Activated gamma-delta T cell treated with anti-CD3 and anti-CD28 coated beads, Interleukin-2, amount 50 U/mL, for 16 hours (primary cell): ENCODE measurements at places on chromosomes 12 and 14.

GRCh38 chr12:114692186-114693058, 8.4 kb upstream of the TBX3 start:
- no peak for DNase-seq

DNA sequence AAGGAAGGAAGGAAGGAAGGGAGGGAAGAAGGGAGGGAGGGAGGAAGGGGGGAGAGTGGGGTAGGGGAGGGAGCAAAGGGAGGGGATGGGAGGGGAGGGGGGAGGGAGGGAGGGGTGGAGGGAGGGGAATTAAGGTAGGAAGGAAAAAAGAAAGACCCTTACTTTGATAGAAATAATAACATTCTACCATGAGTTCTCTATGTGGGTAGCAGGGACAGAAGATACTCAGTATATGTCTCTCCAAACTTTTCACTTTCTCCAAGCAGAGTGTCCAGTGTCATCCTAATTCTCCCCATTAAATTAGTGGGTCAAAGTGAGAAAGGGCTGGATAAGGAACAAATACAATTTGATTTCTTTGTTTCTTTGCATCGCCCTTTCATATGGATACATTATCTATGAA, 553.4 kb upstream of the USP15 start:
- DNase-seq: no peak

GRCh38 chr12:21551841-21552465, 25.9 kb downstream of the SPX start:
- no peak for DNase-seq

DNA sequence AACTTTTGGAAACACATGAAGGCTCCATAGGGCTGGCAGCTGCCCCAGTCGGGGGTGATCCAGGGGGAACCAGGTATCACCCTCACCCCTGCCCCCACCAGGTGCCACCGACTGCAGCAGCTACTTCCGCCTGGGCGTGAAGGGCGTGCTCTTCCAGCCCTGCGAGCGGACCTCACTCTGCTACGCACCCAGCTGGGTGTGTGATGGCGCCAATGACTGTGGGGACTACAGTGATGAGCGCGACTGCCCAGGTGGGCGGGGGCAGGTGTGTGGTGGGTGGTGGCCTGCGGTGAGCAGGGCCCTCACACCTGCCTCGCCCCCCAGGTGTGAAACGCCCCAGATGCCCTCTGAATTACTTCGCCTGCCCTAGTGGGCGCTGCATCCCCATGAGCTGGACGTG, 22.3 kb upstream of the NXPH4 start:
- no peak for DNase-seq

- no peak for DNase-seq
Measured at GRCh38 chr12:26524862-26525465, 308.0 kb downstream of the ITPR2 start.

- DNase-seq: no peak
Measured at GRCh38 chr14:23572836-23573235, 5.2 kb upstream of the AP1G2 start.

GRCh38 chr12:69897744-69898143, 72.7 kb downstream of the MYRFL start:
- DNase-seq: no peak

GRCh38 chr12:28998662-28999120, 150.4 kb upstream of the FAR2 start:
- no peak for DNase-seq

GRCh38 chr14:104774453-104775072, 21.0 kb downstream of the AKT1 start:
- no peak for DNase-seq

DNA sequence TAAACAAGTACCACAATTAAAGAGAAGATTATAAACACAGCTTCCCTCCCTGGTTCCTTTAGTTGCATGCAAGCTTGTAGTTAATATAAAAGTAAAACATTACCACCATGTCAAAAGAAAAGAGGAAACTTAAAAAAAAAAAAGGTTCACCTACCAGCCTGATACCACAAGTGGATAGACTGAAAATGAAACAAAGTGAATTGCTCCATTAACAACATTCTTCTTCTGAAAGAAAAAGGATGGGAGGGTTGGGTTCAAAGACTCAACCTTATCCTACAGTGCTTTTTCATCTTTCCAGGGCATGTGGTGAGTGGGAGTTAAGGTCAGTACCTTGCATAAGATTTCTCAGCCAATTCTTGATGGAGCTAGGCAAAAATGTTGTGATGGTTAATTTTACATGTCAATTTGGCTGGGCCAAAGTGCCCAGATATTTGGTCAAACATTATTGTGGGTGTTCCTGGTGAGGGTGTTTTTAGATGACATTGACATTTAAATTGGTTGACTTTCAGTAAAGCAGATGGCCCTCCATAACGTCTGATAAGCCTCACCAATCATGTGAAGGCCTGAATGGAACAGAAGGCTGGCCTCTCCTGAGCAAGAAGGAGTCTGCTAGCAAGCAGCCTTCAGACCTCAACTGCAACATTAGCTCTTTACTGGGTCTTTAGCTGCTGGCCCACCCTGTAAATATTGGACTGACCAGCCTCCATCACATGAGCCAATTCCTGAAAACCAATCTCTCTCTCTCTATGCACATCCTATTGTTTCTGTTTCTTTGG, 28.8 kb downstream of the VCPKMT start:
- no peak for DNase-seq

DNA sequence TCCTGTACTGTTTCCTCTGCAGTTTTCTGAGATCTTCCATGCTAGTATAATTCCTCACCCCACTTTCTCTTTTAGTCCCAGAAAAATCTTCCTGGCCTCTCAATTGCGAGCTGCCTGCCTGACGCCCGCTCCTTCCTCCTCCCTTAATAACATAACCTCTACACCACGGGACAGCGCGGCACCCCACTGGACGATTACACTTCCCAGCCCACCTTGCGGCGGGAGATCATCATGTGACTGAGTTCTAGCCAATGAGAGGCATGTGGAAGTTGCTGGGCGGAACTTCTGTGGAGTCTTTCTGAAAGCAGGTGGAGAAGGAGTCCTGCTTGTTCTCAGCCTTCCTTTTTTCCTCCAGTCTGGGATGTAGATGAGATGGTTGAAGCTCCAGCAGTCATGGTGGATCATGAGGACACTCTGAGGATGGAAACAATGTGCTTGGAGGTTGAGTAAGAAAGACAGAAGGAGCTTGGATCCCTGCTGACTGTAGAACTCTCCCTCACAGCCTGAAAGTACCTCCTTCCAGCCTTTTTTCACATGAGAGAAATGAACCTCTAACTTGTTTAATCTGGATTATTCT, 133.6 kb upstream of the VRK1 start:
- DNase-seq: no peak

- no peak for DNase-seq
Measured at GRCh38 chr14:24250354-24250753, 7.9 kb upstream of the TINF2 start.

GRCh38 chr14:75283162-75283832, 4.7 kb downstream of the FOS start:
- DNase-seq: no peak

DNA sequence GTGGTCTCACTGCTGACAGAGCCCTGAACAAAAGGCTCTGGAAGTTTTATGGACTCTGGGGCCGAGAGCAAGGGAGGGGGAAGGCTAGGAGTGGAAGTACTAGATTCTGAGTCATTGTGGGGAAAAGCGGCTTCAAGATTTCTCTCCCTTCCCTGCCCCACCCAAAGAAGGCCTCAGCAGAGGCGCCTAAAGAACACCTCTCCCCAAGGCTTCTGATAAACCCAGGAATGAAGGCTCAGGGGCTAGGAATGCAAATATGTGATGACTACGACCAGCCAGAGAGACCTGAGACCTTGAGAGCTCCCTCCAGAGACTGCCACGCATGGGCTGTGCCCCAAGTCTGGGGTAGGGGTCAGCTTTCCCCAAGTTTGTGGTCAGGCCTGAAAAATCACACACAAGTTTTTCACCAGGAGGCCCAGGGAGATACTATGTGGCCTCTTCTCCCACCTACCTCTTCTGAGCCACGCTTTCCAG, 130.7 kb upstream of the HIF1A start:
- no peak for DNase-seq

- no peak for DNase-seq
Measured at GRCh38 chr14:101825797-101826196, 64.3 kb downstream of the PPP2R5C start.

GRCh38 chr12:56521590-56522371, at the start of gene RBMS2:
Gene RBMS2 (plus strand): TSS chr12:56521820. CDS start chr12:56522024, 204 bp downstream.
- peak; percentile 7 for DNase-seq

DNA sequence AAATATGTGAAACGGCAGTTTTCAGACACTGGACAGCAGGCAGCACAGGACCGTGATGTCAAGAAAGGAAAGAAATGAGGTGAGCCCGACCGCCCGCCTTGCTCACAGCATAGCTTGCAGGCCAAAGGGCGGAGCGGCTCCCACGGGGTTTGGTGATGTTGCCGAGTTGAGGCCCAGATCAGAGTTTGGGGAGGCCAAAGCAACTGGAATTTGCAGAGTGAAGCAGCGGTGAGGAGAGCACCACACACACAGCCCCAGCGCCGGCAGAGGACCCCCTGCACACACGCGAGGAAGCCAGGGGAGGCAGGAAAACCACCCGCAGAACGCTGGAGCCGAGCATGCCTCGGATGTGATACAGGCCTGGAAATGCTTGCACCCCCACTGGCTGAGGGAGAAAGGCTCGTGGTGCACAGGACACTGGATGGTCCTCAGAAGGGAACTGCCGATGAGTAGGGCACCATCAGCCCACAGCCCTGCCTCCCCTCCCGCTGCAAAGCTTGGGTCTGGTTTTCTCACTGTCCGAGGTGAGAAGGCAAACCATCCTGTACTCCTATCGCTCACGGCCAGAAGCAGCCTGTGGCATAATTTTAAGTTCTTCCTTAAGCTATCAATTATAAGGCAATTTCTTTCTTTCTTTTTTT, 25.7 kb upstream of the PLD4 start:
- no peak for DNase-seq

DNA sequence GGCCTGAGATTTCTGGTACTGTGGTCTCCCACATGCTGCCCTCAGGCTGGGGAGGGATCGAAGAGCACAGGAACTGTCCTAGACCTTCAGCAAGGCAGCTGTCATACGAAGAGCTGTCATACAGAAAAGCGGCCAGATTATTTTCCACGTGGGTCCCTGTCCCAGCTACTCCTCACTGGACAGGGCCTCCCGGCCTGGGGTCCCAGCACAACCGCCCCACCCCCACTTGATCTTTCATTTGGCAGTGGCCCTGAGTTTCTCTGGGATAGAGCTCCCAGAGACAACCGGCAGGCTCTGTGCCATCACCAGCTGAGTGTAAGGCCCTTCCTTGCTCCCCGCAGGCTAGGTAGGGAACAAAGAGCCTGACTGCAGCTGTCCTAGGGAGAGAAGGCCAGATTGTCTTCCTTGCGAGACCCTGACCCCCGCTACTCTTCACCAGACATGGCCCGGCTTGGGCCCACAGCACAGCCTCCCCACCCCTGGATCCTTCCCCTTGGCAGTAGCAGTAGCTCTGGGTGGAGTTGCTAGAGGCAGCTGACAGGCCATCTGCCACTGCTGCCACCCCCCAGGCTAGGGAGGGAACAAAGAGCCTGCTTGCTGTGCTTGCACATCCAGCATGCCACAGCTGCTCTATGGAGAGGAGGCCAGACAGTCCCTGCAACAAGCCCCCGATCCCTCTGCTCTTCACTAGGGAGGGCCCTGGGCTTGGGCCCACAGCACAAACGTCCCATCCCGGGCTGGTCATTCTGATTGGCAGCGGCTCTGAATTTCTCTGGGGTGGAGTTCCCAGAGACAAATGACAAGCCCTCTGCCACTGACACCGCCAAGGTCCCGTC, 3.1 kb upstream of the OR4N2 start:
- DNase-seq: no peak

DNA sequence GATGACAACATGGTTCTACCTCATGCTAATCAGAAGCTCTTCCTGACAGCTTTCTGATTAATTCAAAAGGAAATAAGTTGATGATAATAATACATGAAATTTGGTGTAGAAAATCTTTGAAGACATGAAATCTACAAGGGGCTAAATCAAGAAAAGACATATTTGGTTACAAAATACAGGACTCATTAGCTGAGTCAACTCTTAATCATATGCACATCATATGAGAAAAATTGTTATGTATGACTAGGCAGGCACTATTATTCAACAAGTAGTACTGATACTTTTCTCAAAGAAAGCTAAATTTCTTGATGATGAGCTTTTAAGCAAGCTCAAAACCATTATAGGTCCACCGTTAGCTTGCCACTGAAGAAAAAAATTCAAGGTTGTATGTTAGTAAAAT, 7.1 kb downstream of the ABCC9 start:
- no peak for DNase-seq

- DNase-seq: no peak
Measured at GRCh38 chr14:65769151-65769550, 356.6 kb downstream of the FUT8 start.

DNA sequence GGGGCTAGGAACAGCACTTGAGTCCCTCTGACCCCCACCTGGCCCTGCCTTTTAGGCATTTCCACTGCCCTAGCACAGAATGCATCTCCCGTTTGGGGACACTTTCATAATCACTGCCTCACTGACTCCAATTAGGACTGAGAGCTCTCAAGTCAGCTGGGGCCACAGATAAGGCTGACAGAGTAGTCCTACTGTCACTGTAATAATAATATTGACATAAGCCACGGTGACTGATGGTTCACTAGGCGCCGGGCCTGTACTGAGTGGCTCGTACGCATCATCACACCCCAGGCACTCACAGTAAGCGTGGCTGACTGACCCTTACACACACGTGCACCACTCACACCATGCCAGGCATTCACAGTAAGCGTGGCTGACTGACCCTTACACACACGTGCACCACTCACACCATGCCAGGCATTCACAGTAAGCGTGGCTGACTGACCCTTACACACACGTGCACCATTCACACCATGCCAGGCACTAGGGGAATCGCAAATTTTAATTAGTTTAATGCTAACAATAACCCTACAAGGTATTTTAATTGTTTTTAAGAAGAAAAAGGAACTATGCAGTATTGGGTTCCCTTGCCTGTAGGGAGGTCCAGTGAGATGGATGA, 87.7 kb downstream of the CHGA start:
- no peak for DNase-seq

- DNase-seq: no peak
Measured at GRCh38 chr12:121532503-121533393, 48.1 kb downstream of the KDM2B start.

DNA sequence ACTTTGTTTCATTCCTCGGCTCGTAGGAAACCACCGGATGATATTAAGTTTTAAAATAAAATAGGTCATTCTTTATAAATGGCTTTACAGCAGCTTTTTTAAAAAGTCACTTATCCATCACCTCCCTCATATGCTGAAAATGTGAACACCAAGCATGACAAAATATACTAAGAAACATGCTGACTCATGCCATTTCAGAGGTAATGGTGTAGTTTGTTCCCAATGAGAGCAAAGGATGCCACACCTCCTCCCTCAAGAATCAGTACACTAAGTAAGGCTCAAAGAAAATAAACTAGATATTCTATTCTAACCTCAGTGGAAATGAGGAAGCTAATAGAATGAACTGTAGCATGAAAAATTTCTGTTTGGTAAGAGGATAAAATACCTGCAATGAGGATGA, 5.5 kb upstream of the DIO2 start:
- DNase-seq: no peak

DNA sequence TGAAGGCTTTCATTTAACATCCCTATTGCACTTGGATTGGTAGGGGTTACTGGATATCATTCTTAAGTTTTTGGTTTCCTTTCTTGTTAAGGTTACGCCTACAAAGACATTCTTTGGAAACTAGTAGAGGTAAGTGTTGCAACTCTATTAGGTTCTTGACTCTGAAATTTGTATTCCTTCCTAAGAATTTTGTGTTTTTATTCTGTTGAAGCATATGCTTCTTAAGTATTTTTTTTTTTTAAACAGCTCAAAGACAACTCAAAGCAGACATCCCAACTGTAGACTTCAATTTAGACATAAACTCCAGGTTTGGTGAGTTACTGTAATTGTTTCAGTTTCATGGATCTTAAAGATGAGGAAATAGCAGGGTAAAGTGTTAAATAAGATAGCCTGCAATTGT, 1.1 kb upstream of the RBMS2 start:
- DNase-seq: no peak

- no peak for DNase-seq
Measured at GRCh38 chr12:24562771-24563431, 386.0 kb downstream of the BCAT1 start.
